NCI-H82 (cell line): ENCODE measurements at places on chromosomes 1 and 21.
A peak's percentile ranks its signal among the peaks of the same experiment; 100 is the strongest.

GRCh38 chr1:109634771-109635750, 15.4 kb downstream of the AMPD2 start:
- no peak for DNase-seq

GRCh38 chr1:76006234-76006633, 68.3 kb upstream of the ST6GALNAC3 start:
- DNase-seq: no peak

GRCh38 chr1:213783893-213784292, 203.9 kb upstream of the PROX1 start:
- no peak for DNase-seq

DNA sequence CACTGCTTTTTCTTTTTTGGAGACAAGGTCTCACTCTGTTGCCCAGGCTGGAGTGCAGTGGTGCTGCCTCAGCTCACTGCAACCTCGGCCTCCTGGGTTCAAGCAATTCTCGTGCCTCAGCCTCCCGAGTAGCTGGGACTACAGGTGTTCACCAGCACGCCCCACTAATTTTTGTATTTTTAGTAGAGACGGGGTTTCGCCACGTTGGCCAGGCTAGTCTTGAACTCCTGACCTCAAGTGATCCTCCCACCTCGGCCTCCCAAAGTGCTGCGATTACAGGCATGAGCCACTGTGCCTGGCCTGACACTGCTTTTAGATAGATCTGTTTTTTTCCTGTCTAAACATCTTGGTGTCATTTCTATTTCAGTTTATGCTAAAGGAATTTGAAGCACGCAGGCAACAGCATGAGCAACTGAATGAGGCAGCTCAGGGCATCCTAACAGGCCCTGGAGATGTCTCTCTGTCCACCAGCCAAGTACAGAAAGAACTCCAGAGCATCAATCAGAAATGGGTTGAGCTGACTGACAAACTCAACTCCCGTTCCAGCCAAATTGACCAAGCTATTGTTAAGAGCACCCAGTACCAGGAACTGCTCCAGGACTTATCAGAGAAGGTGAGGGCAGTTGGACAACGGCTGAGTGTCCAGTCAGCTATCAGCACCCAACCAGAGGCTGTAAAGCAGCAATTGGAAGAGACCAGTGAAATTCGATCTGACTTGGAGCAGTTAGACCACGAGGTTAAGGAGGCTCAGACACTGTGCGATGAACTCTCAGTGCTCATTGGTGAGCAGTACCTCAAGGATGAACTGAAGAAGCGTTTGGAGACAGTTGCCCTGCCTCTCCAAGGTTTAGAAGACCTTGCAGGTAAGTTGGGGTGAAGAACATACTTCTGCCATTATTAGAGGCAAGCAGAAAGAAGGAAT, 106.1 kb upstream of the BMP8A start:
- DNase-seq: no peak

- DNase-seq: no peak
These were observed 42.2 kb downstream of the AIDA start for GRCh38 chr1:222670110-222670509.

DNA sequence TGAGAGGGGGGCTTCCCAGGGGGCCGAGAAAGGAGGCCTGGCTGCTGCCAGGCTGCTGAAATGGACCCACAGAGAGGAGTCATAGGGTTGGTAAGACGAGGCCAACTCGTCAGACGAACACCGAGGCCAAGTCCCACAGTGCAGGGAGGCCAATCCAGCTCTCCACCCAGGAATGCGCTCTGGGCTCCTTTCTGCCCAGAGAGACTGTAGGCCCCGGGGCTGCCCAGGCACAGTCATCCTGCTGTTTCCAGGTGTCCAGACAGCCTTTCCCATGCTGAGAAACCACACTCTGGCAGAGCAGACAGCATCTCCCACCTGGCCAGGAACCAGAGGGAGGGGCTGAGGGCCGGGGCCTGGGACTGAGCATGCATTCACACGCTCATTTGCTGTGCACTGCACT, 26.7 kb upstream of the RSPO1 start:
- DNase-seq: no peak

DNA sequence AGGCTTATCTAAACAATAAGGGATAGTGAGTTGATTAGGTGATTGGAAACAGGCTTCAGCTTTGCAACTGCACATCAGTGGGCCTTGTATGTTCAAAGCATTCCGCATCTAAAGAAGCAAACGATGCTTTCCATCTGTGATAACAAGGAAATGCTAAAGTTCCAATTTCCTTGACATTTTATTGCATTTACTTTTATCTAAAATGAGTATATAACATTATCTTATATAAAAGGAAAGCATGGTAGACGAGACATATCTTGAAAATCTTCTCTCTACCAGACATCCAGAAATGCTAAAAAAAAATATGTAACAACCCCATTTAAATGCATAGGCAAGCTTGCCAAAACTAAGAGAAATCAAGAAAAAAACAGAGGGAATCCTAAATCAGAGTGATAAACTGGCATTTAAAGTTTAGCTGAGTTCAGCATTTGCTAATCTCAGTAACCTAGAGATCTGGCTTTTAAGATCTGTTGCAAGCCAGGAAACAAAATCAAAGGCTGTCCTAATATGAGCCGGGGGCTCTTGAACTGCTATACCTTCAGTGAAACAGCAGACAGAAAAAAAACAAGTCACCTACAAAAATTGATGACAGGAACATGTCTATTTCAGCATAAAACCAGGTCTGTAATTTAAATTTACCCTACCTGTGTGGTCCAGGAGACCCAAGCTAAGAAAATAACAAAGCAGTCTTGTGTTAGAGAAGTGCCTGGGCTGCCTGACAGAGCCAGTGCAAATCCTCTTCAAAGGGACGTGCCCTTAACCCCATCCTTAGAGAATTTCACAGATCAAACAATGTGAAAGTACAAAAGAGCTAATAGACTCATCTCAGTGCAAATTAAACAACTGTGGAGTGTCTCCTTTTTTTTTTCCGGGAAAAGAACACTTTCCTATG, 3.1 kb upstream of the RGS13 start:
- DNase-seq: no peak

GRCh38 chr1:184757406-184757805, 2.7 kb upstream of the EDEM3 start:
- DNase-seq: peak; percentile 92

DNA sequence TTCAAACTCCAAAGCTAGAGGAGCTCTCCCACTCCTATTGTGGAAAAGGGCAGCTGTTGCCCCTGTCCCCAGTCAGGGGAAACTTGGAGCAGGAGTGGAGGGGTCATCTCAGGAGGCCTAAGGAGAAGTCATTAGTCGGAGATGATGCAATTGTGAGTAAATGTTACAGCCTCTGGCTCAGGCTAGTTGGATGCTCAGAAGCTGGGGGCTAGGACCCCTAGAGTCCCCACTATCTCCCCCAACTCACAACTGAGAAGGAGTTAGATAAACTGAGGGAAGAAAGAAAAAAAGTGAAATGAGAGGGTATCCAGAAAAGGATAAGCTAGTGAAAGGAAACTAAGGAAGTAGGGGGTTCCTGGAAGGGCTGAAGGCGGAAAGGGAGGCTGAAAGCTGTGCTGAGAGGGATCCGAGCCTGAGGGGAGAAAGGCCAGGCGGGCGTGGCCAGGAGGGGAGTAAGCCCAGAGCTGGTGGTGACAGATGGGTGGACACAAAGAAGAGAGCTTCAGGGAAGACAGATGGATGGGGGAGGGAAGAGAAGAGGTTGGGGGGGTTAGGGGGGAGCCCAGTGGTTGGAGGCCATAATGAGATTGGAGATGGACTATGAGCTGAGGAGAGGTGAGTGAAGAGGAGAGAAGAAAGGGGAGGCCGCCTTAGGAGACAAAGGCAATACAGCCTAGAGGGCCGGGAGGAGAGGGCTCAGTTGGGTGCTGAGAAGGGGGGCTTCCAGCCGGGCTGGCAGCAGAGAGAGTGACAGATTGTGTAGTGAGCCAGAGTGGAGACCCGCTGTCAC, 4.5 kb upstream of the NHLH1 start:
- peak; percentile 100 for DNase-seq

DNA sequence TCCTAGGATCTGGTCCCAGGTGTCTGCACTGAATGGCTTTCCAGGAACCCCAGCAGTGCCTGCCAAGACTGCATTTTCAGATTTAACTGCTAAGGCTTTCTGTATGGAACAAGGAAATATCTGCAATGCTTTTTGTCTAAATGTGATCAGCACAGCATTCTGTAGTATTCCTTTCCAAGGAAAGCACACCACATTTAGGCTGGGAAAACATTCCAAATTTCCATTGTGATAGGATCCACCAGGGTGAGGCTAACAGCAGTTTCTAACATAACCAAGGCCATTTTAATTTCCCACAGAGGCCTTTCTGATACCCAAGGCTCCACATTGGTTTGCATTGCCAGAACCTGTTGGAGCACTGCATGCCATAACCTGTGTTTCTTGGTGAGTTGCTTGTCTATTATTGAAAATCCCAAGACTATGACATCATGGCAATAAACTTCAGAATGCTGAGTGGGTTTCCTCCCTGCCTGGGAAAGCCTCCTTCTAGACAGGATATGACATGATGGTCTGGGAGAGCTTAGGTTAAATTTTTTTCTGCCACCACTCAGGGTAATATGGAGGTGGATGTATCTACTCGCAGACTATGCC, 23.3 kb upstream of the PTGFRN start:
- no peak for DNase-seq

GRCh38 chr1:177517546-177517945, 346.8 kb downstream of the BRINP2 start:
- DNase-seq: no peak

DNA sequence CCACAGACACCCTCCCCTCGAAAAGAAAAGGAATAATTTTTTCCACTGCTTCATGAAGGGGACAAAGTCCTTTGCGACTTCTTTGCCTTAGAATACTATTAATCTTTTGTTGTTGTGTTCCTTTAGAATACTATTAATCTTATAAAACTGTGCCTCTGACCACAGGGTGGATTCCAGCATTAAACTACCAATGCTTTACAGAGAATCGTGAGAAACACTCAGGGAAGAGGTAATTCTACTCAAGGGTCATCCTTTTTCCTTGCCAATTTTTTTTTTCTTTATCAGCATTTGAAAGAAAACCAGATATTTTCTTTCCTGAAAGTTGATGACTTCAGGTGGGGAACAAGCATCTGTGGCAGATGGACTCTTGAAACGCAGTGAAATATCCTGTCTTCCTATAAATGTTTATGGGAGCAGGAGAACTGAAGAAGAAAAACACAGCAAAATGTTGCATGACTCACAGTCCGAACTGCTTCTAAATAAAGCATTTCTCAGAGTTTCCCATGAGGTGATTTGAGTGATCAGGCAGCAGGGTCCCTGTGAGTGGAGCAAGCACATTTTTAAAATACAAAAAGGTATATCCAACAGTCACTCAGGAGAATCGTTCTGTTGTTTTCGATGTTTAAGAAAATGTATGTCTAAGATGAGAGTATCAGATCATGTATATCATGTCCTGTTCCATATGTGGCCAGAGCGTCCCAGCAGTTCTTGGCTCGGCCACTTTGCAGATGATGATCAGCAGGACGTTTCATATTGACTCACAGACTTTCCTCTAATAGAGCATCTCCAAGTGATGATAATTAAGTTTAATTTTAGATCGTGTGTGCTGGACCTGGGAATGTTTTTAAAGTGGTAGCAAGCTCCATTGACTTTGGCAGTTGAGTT, 154.2 kb upstream of the RUNX1 start:
- no peak for DNase-seq

GRCh38 chr21:26096494-26097371, 73.8 kb downstream of the APP start:
- peak; percentile 52 for DNase-seq

- DNase-seq: peak; percentile 52
These were observed 6.9 kb upstream of the PPM1J start for GRCh38 chr1:112721966-112722524.

DNA sequence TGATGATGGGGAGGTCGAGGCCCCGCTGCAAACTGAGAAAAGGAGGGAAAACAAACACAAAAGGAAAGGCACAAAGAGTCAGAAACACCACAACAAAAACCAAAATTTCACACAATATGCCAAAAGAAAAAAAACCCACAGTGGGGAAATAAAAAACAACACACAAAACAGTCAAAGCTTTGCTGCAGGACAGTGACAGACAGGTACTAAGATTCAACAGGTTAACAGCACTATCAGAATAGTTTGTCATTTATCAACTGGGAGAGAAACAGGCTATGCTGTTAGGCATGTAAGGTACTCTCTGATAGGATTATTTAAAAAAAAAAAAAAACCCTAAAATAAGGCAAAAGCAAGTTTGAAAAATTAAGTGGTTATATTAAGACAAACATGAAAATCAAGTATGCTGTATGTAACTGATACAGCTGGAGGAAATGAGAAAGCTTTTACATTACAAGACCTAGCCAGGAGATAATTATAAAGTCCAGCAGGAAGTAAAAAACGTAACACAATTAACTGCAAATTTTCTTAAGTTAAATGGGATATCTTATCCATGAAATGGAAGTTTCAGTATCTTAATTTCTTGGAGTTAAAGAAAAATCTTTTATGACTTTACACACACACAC, 179.0 kb downstream of the EIF4G3 start:
- DNase-seq: no peak

GRCh38 chr1:50346621-50347020, 76.6 kb downstream of the DMRTA2 start:
- peak; percentile 23 for DNase-seq

- no peak for DNase-seq
These were observed 108.2 kb downstream of the GALNT2 start for GRCh38 chr1:230175163-230175747.

GRCh38 chr1:39925721-39926342, 24.1 kb upstream of the MYCL start:
- no peak for DNase-seq

DNA sequence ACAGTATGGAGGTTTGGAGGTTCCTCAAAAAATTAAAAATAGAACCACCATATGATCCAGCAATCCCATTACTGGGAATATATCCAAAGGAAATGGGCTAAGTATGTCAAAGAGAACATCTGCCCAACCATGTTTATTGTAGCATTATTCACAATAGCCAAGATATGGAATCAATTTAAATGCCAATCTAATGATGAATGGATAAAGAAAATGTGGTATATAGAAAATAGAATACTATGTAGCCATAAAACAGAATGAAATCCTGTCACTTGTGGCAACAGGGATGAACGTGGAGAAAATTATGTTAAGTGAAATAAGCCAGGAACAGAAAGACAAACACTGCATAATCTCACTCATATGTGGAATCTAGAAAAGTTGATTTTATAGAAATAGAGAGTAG, 201.7 kb upstream of the AJAP1 start:
- no peak for DNase-seq

DNA sequence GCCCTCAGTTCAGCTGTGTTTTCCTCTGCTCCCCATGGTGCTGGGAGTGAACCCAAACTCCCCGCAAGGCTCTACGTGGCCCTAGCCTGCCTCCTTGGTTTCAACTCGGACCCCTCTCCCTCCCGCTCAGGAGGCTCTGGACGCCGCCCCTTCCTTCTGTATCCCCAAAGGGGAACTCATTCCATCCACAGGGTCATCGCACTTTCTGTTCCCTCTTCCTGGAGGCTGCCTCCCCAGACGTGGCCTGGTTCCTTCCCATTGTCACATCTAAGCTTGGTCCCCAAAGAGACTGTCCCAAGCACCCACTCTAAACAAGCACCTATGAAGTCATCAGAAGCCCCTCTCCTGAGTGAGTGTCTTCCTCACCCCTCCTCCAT, 10.9 kb downstream of the KCNAB2 start:
- no peak for DNase-seq
